ENCODE measurements at places on chromosomes 16 and 17. TPM values are rescaled to one million over a fixed set of nuclear protein-coding genes. Genes with fewer than 3 reads are reported as not detected.

DNA sequence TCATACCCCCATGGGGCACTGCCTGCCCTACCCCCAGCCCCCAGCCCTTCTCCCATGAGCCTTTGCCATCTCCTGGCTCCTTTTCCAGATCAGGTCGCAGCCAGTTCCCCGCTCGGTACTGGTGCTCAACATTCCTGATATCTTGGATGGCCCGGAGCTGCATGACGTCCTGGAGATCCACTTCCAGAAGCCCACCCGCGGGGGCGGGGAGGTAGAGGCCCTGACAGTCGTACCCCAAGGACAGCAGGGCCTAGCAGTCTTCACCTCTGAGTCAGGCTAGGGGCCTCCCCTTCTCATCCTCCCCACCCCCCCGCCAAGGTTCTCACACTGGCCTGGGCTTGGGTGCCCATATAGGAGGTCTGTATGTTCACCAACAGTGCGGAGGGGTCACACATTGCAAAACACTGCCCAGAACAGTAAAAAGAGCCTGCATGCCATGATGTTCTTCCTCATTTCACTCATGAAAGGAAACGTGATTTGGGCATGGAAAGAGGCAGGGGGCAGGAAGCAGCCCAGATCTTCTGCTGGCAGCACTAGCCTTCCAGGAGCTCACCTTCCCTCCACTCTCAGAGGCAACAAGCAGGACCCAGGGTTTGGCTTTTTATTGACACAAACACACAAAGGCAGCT is 7.5 kb downstream of the IFI35 start:
- no peak for DNase-seq

- DNase-seq, result no peak
Measured at GRCh38 chr17:34781071-34781470, 180.2 kb downstream of the CCT6B start.

GRCh38 chr17:74838274-74838673 is 21.4 kb downstream of the GRIN2C start:
- no peak for DNase-seq

GRCh38 chr16:83727751-83728352 is 79.9 kb upstream of the HSBP1 start:
- no peak for DNase-seq

- DNase-seq, result no peak
Measured at GRCh38 chr16:27272076-27272475, 3.5 kb upstream of the NSMCE1 start.

GRCh38 chr17:2029911-2030778 is at the start of gene DPH1:
Gene DPH1, plus strand, starts transcription at chr17:2030153. Its CDS starts 17 bp downstream, at chr17:2030170.
- DNase-seq, result peak; percentile 85

The SLC35G3 gene
- not detected for total RNA-seq

The ACBD4 gene
- 17.6 TPM for total RNA-seq

The NETO2 gene
- 5.9 TPM for total RNA-seq
